ENCODE measurements at places on chromosomes 6 and 20.

GRCh38 chr20:36121981-36122930 is 32.3 kb upstream of the EPB41L1 start:
- no peak for DNase-seq

DNA sequence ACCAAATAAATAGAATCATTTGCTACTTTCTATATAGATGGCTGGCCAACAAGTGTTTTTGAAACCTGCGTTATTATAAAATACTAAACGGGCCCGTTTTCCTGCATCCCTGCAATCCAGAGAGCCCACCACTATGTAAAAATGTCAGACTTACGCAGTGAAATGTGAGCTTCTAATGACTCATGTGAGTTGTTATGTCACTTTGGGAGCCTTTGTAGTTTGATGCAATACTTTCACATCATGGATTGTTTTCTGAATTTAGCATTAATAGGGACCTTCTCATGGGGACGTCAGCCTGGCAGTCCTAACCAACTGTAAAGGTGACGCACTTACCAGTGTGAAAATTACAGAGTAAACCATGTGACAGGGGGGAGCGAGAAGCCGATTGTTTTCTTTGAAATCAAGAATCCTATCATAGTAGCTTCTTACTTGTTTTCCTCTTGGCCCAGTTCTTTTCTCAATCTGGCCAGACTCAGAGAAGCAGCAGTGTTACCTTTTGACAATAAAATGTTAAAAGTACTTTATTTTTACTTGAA is 75.3 kb downstream of the SSR1 start:
- no peak for DNase-seq

GRCh38 chr20:59141818-59142581 is 21.6 kb upstream of the ZNF831 start:
- DNase-seq, result no peak

GRCh38 chr6:137202078-137202477 is 17.1 kb downstream of the IFNGR1 start:
- DNase-seq, result no peak

DNA sequence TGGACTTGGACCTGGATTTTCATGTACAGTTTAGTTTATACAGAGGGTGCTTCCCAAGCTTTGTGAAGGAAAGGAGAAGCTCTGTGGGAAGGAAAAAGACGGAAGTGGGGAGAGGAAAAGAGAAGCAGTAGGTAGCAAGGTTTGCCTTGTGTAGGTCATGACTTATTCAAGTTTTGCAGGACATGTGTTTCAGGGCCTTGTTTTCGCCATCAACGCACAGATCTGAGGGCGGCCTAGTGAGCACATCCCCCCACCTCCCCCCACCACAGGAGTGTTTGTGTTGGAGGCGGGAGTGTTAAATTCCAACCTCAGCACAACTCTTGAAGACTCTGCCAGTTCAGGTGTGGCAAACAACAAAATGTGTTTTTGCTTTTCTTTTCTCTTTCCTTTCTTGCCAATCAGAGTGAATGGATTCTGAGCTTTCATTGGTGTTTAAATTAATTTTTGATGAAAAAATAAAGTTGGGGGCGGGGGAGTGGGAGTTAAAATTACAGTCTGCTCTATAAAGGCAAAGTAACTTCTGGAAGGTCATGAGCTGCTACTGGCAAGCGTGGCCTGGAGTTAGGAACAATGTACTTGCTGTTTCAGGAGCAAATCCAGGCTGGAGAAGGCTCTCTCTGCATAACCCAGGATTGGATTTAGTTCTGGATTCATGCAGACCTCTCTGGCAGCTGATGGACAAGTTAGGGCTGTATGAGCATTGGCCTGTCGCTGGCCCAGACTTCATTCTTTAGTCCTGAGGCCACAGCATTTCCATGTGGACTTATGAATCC is 338.5 kb downstream of the CD83 start:
- DNase-seq, result no peak

DNA sequence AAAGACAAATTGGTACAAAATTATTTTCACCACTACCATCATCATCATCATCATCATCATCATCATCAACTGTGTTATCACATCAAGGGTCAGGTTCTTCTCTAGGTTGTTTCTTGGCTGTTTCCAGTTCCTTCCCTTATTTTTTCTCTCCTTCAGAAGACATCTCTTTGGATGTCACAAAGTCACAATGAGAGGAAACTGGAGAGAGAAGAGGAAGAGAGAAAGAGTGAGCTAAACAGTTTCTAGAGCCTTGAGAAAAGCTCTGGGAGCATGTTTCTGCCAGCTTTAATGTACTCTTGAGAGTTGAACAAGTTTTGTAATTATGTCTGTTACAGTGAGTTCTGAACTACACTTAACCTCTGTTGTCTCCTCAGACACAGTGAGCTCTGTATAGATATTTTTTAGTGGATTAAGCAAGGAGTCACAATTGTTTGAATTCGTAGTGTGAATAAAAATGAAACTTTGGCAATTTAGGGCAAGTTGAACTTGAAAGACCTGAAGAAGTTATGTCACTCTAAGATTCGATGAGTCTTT is 123.0 kb upstream of the AKIRIN2 start:
- DNase-seq, result no peak

- DNase-seq, result no peak
These were observed 17.9 kb downstream of the VSTM2L start for GRCh38 chr20:37920679-37921322.

DNA sequence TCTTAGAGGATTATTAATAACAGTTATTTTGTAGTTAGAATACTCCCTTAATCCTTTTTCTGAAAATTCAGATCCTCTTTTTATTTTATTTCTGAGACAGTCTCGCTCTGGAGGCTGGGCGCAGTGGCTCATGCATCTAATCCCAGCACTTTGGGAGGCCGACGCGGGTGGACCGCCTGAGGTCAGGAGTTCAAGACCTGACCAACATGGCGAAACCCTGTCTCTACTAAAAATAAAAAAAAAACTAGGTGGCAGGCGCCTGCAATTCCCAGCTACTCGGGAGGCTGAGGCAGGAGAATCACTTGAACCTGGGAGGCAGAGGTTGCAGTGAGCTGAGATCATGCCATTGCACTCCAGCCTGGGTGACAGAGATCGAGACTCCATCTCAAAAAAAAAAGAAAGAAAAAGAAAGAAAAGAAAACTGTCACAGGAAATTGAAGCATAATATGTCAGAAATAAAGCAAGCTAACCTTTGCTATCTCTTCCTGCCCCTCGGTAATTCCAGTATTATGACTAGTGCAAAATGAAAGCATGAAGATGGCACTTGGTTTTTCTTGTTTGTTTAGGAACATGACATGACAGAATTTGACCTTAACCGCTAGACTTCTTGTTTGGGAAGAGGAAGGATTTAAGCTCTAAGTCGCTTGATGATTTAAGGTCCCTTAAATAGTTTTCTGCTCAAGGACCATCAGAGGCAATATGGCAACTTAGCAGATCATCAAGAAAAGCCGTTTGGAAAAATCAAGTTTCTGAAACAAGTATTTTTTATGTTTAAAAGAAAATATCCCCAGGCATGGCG is 1.8 kb upstream of the RBM39 start:
- DNase-seq, result no peak

DNA sequence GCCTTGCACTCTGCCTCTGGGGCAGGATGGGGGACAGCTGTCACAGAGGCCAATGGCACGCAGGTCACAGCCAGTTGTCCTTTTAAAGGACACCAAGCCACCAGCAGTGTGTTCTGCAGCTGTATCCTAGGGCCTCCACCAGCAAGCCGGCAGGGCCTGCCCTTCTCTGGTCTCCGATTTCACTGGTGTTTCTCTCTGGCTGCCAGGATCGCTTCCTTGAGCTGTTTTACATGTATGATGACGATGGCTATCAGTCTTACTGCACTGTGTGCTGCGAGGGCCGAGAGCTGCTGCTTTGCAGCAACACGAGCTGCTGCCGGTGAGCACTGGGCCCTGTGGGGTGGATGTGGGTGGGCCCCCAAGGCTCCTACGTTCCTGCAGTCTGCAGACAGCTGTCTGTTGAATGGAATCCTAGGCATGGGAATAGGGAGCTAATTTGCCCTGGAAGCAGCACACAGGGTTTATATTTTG is 22.7 kb upstream of the MAPRE1 start:
- DNase-seq, result no peak

GRCh38 chr6:33170176-33171015 is 21.9 kb downstream of the COL11A2 start:
- DNase-seq, result no peak

- peak; percentile 28 for DNase-seq
These were observed 116.3 kb downstream of the ANKRD60 start for GRCh38 chr20:58112017-58112781.

DNA sequence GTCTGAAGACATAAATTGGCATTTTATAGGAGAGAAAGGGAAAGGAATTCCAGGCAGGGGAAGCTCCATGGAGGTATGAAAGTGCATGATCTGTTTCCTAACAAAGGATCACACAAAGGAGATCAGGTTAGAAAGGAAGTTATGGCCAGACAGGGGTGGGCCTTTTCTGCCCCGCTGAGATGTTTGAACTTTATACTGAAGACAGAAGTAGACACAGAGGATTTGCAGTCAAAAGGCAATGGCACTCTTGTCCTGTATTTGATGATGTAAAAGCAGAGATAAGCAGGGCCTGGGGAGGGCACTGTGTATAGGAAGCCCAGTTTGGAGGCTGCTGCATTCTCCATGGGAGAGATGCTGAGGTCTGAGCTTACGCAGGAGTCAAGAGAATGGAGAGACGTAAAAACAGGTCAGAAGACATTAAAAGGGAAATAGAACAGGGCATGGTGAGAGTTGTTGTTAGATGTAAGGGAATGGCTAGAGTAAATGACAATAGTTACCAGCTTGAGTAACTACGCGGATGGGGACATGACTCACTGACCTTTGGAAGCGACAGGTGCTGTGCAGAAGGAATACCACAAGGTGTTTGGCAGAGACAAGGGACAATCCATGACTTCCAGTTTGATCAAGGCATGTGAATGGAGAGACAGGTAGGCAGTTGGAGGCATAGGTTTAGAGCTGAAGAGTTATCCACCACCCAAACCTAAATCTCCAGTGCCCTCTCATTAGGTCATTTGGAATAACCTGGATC is 190.6 kb upstream of the SASH1 start:
- no peak for DNase-seq

- DNase-seq, result no peak
These were observed 24.7 kb upstream of the ASXL1 start for GRCh38 chr20:32333181-32333987.

DNA sequence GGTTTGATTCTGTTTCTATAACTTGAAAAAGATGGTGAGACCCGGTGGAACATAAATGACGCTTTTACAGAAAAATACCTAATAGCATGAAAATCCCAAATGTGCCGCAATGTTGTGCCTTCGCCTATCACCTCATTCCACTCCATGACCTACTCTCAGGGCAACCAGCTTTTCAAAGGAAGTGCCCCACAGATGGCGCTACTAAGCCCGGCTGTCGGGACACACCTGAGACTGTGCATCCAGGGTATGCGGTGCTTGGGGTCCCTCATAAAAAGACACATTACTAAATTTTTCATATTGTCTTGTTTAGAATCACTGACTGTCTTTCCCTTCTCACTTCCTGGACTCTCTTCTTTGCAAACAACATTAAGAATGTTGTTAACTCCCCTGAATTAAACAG is 145.5 kb upstream of the RPS6KA2 start:
- no peak for DNase-seq

GRCh38 chr6:37920667-37921066 is 101.1 kb downstream of the ZFAND3 start:
- DNase-seq, result no peak

- peak; percentile 49 for DNase-seq
These were observed at the start of gene STX11 for GRCh38 chr6:144149894-144150709. STX11 (plus strand) TSS chr6:144150517; CDS start chr6:144186628, 36,111 bp downstream.

DNA sequence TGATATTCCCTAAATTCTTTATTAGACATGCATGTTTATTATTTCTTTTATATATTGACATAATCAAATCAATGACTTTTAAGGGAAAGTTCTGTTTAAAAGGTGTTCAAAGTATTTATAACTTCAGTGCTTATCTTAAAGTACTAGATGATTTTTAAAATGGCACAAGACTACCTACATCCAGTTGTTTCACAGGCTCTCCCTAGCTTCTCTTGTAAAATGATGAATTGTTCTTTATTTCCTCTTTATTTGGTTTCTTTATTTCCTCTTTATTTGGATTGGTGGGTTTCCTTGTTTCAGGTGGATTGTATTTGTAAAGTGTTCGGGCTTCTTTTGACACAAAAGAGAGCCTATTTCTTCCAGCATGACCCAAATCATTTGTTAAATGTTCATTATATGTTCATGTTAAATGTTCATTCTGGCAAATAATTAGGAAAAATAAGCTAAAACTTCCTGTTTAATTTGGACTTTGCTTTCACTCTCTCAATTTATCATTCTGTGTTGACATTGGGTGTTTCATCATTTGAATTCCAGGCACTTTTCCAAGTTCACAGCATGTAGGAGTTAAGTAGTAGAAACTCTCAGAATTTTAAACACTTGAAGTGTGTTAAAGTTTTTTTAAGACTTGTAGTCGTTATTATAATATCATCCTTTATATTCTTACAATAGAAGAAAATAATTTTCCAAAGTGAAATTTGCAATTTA is 24.6 kb downstream of the MLIP start:
- DNase-seq, result peak; percentile 44

- no peak for DNase-seq
These were observed 21.4 kb downstream of the ACTR5 start for GRCh38 chr20:38769376-38770295.

- DNase-seq, result no peak
These were observed 682.1 kb upstream of the ADGRB3 start for GRCh38 chr6:67952948-67953347.

DNA sequence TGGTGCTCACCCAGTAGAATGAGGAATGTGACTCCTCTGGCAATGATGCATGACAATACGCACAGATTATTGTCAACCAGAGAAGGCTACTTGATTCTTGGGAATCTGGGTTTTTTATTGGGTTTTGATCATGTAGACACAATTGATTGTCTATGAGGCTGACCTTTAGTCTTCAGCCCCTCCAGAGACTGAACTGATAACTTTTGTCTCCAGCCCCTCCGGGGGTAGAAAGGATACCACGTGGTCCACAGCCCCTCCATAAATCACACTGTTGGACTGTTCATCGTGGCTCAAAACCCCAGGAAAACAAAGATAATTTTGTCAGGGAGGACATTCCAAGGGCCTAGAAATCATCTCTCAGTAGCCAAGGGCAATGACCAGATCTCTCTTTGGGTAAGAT is 57.5 kb upstream of the ADGRF5 start:
- no peak for DNase-seq

DNA sequence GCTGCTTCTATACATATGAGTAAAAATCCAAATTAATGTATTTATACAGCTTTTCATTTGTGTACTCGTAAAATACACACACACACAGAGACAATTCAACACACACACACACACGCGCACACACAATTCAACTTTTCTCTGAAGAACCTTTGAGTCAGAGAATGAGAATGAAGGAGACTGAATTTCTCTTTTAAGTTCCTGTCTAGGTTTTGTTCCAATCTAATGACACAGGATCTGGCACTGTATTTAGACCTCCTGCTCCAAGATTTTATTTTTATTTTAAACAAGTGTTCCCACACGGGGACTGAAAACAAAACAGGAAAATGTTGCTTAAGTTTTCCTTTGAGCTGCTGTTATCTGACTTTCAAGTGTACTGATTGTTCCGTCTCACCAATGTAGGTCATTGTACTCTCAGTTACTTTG is 250.8 kb downstream of the LAMA2 start:
- no peak for DNase-seq

GRCh38 chr6:66184091-66184490 is 477.1 kb upstream of the EYS start:
- DNase-seq, result peak; percentile 11
